HS-5 (cell line): ENCODE measurements at places on chromosomes 3 and 15.

- DNase-seq, result no peak
Measured at GRCh38 chr3:35488526-35488925, 150.8 kb upstream of the ARPP21 start.

DNA sequence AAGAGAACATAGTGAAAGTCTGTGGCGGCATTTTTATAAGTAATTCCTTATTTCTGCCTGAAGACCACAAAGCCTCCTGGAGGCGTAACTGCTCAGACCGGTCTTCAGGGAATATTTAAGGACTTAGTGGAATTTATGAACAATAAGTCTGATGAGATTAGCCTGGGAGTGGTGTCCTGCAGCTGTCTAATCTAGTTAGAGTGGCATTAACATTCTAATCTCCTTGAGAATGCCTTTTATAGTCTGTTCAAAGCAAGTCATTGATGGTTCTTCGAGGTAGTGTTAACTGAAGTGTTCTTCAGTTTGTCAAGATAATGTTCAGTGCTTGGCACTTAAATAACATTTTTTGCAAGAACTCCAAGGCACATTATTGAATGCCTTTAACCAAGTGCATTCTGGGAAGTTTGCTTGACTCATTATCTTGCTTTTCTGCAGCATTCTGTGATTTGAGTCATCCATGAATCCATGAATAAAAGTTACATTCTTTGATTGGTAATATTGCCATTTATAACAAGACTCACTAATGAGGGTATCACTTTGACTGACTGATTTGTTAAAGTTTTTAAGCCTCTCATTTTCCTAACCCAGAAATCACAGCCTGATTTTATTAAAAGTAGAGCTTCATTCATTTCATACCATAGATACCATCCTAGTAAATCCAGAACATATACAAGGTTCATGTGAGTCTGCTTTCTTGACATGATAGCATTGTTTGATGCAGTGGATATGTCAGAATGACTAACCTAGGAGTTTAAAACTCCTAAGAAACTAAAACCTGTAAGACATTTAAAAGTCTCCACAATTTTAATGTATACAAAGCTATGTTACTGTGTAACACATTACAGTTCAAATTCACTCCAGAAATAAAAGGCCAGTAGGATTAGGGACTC is 12.5 kb downstream of the RBM5 start:
- no peak for DNase-seq

GRCh38 chr3:45164056-45164455 is 17.9 kb upstream of the CDCP1 start:
- no peak for DNase-seq

- DNase-seq, result no peak
Measured at GRCh38 chr3:64390893-64391292, 165.6 kb upstream of the PRICKLE2 start.

GRCh38 chr3:150748684-150749047 is 14.3 kb downstream of the SIAH2 start:
- no peak for DNase-seq

- no peak for DNase-seq
Measured at GRCh38 chr15:52193321-52193720, 2.1 kb upstream of the GNB5 start.

DNA sequence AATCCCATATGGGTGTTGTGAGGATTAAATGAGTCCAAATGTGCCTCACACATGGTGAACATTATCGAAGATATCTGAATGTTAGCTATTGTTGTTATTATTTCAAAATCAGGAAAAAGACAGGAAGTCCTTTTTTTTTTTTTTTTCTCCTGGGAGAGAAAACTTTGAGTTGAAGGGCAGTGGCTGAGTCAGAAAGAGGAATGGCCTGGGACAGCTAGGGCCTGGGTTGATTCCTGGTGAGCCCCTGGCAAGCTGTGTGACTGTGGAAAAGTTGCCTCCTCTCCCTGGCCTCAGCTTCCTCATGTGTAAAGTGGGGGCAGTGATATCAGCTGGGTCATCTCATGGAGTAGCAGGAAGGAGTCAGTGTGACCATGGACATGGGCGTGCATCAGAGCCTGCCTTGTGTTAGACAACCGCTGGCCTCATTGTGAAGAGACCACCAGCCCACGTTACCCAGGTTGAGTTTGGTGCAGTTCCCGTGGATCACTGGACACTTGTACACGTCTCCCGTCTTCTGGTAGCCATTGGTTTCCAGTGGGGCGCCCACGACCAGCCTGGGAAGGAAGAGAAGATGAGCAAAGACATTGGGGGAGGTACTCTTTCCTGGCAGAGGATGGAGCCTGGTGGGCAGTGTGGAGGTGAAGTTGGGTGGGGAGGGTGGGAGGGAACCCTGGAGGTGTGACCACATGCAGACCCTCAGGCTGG is 63.1 kb downstream of the ITGA11 start:
- DNase-seq, result no peak

DNA sequence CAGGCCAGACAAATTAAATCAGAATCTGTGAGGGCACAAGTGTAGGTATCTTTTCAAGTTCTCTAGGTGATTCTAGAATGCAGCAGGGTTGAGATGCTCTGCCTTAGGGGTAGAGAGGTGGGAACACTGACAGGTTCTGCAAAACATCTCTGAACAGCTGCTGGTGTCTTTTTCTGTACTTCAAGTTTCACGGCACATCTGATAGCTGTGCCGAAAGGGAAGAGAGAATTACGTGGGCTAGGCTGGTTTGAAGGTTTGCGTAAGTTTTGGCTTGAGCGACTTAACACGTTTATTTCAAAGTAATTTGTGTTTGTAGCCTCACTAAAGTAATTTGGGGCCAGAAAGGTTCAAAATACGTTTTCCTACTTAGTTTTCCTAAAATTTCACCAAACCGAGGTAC is 22.5 kb downstream of the PXK start:
- DNase-seq, result no peak

- DNase-seq, result no peak
Measured at GRCh38 chr3:107727102-107727501, 204.3 kb downstream of the BBX start.
